Activated CD4-positive, alpha-beta T cell treated with anti-CD3 and anti-CD28 coated beads, Interleukin-10, Interleukin-2, amounts not matched to agents 100 ng/mL and 50 ng/mL, durations not matched to agents 16 hours and 8 hours (primary cell): ENCODE measurements at places on chromosomes 3 and 15.

- no peak for DNase-seq
Observed at GRCh38 chr3:127964816-127965215, 49.8 kb downstream of the KBTBD12 start.

- no peak for DNase-seq
Observed at GRCh38 chr15:51267703-51268083, 70.7 kb downstream of the CYP19A1 start.

- no peak for DNase-seq
Observed at GRCh38 chr3:42090973-42091731, at the start of gene TRAK1. Gene TRAK1, plus strand, starts transcription at chr3:42091357. Its CDS starts 113 bp downstream, at chr3:42091470.

DNA sequence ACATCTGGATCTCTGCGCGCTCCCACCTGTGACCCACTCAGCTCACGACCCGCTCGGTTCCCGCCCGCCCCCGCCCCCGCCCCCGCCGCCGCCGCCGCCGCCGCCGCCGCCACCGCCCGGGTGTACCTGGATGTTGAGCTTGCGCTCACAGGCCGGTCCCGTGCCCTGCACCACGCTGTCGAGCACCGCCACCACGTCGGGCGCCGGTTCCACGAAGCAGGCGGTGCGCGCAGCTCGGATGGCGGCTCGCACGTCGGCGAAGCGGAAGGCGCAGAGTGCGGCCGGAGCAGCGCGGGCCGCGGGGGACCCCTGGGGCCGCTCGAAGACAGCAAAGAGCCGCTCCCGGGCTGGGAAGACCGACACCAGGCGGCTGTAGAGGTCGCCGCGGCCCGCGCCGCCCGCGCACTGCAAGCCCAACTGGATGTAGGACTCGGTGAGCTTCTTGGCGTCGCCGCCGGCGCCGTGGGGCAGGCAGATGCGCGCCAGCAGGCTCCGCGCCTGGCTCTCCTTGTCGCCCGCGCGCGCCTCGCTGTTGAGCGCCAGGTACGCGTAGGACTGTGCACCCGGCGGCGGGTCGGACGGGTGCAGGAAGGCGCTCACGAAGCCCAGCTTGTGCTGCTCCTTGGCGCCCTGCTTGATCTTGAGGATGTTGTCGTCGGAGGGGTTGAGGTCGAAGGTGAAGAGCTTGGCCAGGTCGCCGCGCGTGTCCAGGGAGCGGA lies 1.1 kb downstream of the PLXND1 start:
- DNase-seq = peak; percentile 26

GRCh38 chr3:99645277-99646106 lies 7.1 kb downstream of the COL8A1 start:
- DNase-seq = peak; percentile 12

GRCh38 chr3:58041826-58042324 lies 33.7 kb downstream of the FLNB start:
- DNase-seq = peak; percentile 13

DNA sequence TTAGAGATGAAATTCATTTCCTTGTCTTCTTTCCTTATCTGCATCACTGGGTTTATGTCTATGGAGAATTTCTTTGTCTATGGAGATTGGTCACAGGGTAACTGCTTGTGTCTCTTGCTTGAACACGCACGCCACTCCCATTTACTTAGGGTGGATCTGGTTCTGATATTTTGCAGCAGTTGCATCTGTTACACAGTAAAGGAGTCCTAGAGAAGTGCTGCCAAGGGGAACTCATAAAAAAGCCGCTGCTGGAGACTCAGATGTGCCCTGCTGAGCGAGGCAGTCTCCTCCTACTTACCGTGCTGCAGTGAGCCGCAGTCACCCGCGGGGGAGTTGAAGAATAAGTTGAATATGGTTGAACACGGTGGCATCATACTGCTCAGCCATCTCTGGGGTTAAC lies 105.2 kb upstream of the KLHL25 start:
- peak; percentile 3 for DNase-seq

GRCh38 chr15:78955355-78955754 lies 10.5 kb upstream of the CTSH start:
- DNase-seq = no peak

GRCh38 chr3:194944526-194944925 lies 258.8 kb downstream of the FAM43A start:
- DNase-seq = no peak

GRCh38 chr15:76313731-76314130 lies 2.5 kb upstream of the ETFA start:
- no peak for DNase-seq

- no peak for DNase-seq
Observed at GRCh38 chr3:1288805-1289494, 196.1 kb downstream of the CNTN6 start.

DNA sequence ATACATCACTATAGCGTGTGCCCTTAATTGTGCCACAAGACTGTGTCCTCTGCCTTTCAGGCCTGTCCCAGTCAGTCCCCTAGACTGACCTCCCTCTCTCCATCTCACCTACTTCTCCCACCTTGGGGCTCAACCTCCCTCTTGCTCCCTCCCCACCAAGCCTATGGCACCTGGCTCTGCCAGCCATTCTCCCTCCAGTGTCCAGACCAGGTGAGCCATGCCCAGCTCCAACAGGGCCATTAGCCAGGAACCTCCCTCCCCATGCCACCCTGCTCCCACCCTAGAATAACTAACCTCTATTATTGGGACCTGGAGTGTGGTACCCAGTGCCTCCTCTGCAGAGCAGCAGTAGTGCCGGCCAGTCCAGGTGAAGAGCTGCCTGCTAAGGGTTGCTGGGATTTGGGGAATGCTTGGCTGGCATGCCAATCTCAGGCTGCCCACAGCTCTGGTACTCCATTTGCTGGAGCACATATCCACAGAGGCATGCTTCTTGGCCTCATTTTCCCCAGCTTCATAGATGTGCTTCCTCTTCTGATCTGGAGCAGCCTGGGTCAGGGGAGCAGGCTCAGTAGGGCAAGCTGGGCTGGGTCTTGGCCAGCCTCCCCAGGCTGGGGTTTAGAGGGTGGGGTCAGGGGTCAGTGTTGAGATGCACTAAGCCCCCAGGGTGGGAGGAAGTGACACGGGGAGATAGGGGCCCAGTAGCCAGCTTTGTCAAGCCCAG lies 38.8 kb downstream of the SAXO2 start:
- DNase-seq = no peak

- no peak for DNase-seq
Observed at GRCh38 chr3:71485896-71486295, 97.6 kb downstream of the FOXP1 start.

DNA sequence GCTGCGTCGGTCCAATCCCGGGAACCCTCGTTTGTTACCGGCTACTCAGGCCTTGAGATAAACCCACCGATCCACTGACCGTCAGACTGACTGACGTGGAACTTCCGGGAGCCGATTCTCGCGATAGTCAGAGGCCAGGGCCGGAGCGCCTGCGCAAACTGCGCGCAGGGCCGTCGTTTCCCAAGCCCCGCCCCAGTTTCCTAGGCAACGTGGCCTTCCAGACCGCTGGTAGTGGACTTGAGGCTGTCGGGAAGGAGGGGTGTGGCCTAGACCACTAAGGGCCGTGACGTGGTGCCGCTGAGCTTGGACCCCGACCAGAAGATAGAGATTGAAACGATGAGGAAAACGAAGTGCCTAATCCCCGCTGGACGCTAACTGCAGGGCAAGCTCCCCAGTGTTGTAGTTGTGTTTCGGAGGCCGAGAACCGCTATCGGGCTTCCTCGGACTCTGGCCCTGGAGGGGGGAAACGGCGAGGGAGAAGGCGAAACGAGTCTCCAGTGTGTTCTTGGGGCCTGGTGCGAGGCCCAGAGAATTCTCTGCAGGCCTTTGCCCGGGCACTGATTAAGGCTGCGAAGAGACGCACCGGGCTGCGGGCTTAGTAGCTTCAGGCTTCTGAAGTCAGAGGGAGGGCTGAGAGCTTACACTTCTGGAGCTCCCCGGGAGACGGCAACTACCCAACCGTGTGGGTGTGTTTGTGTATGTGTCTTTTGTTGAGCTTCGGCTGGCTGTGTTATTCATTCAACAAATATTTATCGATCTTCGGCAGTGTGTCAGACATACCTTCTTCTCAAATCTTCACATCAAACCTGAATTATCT lies at the start of gene COPB2:
Gene COPB2, minus strand, starts transcription at position 96 of the 817 bp plus-strand sequence. CDS start 97 bp downstream, outside the sequence.
- DNase-seq = peak; percentile 98

DNA sequence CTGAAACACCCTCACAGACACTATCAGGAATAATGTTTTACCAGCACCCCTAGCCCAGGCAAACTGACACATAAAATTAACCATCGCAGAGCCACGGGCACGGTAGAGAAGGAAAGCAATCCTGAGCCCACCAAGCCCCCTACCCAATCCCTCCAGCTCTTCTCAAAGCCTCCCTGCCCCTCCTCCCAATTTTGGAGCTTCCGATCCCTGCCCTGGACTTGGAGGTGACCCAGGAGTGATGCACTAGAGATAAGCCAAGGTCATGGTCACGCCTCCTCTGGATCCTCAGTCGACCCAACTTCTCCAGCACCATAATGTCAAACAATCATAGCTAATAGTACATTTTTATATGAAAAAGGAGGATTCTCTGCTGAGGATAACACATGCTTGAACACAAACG lies 188.7 kb upstream of the NSMCE3 start:
- DNase-seq = no peak

DNA sequence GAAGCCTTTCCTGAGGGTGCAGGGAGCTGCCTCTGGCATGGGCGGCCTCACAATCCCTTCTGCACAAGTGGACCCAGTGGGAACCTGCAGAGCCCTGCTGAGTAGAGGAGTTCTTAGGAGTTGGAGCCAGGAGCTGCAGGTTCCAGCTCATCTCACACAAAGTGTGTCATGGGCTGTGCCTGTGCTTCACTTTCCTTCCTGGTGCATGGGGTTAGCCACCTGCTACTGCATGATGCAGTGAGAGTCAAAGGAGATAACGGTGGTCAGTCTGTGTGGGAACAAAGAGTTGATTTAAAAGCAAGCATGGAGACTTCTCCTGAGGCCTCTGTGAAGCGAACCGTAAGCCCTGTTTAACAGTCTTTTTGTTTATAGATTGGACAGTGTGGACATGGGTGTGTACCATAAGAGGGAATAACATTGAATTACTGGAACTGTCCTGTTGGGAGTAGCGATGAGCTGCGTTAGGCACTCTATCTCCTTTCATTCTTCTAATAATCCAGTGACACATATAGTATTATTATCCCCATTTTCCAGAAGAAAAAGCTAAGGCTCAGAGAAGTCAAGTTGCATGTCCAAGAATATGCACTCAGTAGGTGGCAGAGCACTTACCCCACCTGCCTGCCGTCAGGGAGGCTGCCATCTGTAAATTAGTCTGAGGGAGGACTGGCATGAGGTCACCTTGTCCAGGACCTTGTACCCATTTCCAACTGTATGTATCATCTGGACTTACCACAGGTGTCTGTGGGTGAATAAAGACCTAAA lies 68.7 kb upstream of the PRR23C start:
- DNase-seq = no peak

- no peak for DNase-seq
Observed at GRCh38 chr3:126782536-126782935, 78.5 kb downstream of the CHCHD6 start.

GRCh38 chr15:66886686-66887273 lies 178.6 kb upstream of the SMAD3 start:
- no peak for DNase-seq

DNA sequence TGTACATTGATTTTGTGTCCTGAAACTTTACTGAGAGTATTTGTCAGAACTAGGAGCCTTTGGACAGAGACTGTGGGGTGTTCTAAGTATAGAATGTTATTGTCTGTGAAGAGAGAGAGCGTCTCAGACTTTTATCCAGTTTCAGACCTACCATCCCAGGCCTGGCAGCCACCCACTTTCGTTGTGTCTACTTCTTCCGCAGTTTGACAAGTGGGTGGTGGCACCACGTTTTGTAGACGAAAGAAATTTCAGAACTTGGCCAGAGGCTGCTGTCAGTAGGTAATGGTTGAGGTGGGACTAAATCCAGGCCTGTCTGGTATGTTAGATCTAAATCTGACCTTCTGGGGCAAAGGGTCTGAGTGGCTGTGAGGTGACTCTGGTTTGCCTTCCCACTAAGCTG lies 13.4 kb upstream of the TRAK1 start:
- no peak for DNase-seq

DNA sequence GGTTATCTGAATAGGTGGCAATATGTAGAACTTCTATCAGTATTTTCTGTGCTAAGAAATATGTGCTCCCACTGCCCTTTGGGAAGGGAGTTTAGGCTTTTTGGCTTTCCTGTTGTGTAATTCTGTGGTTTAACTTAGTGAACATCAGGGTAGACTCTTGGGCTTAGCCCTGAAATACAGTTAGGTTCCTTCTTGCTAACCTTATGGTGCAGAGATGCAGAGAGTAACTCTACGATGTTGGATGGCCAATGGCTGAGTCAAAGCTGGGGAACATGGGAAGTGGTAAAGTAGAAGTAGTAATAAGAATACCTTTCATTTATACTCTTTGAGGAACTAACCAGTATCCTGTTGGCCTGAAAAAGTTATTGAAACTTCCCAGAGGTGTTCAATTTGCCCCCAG lies 80.8 kb upstream of the IL12A start:
- DNase-seq = no peak

GRCh38 chr3:14494973-14495300 lies 45.2 kb downstream of the GRIP2 start:
- no peak for DNase-seq

GRCh38 chr3:122919291-122919610 lies 108.3 kb downstream of the SEMA5B start:
- no peak for DNase-seq
